Left hindlimb (tissue), 1 donor: ENCODE measurements at places on chromosomes 4 and X.

GRCh38 chr4:2254665-2255500 lies 7.0 kb downstream of the MXD4 start:
- no peak for DNase-seq

DNA sequence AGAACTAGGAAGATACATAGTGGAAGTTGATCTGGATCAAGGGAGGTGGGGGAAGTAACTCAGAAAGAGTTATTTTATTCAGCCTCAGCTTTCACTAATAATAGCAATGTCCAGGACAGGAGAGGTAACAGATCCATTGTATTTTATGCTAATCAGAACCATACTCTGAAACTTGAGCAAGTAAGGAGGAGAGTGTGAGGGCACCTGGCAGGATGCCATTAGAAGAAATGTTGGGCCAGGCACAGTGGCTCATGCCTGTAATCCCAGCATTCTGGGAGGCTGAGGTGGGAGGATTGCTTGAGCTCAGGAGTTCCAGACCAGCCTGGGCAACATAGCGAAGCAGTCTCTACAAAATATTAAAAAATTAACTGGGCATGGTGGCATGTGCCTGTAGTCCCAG lies 16.3 kb downstream of the GPR34 start:
- DNase-seq, result no peak

DNA sequence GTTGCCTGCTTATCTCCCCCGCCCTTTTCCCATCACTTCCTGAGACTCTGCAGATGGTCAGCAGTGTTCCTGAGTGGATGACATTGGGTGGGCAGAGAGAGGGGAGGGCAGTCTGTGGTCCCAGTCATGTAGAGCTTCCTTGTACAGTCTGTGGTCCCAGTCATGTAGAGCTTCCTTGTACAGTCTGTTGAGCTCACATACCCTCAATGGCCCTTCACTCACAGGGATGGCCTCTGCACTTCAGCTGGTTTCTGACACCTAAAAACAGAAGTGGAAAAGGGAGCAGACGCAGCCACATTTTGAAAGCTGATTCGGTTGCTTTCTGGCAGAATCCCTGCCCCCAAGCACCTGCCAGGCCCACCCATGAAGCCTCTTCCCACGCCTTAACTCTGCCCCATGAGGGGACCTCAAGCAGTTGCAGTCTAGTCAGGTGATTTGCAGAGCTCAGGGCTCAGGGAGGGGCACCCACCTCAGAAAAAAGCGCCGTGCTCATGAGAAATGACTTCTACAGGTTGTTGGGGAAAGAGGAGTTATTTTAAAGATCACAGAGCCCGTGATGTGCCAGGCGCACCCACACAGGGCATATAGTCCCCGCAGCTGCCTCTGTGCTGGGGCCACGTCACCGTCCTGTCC lies 3.6 kb upstream of the TMEM271 start:
- DNase-seq, result no peak

DNA sequence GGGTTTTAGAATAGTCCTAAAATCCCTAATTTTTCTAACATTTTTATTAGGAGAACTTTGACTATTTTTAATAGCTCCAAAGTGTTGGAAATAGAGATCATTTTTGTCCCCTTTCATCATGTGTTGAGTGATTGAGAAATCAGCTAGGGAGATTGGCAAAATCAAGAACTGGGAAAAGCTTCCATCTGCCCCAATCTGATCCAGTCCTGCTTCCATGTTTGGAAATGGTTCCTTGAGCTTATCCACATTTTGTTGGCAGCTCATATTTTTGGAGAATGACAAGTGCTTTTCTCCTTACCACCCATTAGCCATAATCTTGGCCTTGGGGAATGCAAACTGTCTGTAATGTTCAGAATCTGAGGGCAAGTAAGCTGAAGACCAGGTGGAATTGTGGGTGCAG lies 73.9 kb downstream of the SYNPO2 start:
- no peak for DNase-seq

GRCh38 chr4:8938623-8939022 lies 67.0 kb upstream of the HMX1 start:
- DNase-seq, result no peak

GRCh38 chr4:113057891-113058290 lies 8.4 kb downstream of the ANK2 start:
- no peak for DNase-seq

GRCh38 chr4:115128037-115128436 lies 14.6 kb upstream of the NDST4 start:
- no peak for DNase-seq

DNA sequence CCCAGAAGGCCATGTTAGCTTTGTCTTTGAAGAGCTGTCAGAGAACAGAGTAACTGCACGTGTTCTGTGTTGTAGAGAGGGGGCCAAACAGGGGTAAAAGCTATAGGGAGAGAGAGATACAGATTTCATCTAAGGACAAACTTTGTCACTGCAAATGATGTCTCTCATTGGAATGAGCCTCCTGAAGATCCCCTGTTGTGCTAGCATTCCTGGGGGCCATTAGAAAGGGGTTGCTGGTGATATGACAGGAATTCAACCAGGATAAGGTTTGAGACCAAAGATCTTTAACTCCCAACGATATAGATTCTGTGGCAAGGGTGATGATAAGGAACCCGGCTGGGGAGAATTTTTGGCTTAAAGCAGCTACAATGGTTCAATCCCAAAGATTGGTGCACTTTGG lies 16.8 kb downstream of the MID1 start:
- DNase-seq, result no peak

- no peak for DNase-seq
Observed at GRCh38 chr4:185591679-185592141, 56.4 kb upstream of the PDLIM3 start.

- DNase-seq, result no peak
Observed at GRCh38 chr4:179478608-179479007, 2036.4 kb upstream of the AGA start.

DNA sequence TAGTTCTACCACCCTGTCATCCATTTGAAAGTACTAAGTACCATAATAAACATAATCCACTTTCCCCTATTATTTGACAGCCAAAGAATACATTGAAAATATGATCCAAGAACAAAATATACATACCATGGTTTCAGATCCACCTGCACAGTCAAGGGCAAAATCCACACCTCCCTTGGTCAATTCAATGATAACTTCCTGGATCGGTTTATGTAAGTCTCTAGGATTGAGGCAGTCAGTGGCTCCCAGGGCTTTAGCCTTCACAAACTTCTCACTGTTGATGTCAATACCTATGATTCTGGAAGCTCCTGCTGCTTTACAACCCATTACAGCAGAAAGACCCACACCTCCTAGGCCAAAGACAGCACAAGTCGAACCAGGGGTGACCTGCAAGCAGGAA lies 12.7 kb downstream of the ADH4 start:
- no peak for DNase-seq

DNA sequence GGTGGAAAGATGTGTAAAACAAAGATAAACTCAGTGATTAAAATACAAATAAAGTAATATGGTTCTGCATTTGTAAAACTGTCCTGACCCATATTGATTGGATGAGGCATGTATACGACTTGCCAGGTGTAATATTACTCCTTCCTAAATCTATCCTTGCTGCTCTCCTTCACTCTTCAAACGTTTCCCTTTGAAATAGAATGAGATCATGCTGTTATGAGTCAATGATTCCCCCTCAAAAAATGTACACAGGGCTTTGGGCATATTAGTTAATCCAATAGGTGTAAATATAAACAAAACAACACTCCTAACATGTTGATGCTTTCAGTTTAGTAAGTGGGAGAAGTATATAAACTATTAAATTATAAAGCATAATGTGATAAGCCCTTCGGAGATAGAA lies 117.4 kb upstream of the GPM6A start:
- DNase-seq, result no peak

GRCh38 chr4:53021754-53022512 lies 159.8 kb downstream of the RASL11B start:
- DNase-seq, result no peak

GRCh38 chrX:25226151-25226550 lies 210.4 kb upstream of the ARX start:
- DNase-seq, result no peak

- DNase-seq, result no peak
Observed at GRCh38 chr4:183200453-183200852, 101.4 kb downstream of the WWC2 start.

GRCh38 chr4:132792310-132792709 lies 356.8 kb upstream of the PCDH10 start:
- no peak for DNase-seq

DNA sequence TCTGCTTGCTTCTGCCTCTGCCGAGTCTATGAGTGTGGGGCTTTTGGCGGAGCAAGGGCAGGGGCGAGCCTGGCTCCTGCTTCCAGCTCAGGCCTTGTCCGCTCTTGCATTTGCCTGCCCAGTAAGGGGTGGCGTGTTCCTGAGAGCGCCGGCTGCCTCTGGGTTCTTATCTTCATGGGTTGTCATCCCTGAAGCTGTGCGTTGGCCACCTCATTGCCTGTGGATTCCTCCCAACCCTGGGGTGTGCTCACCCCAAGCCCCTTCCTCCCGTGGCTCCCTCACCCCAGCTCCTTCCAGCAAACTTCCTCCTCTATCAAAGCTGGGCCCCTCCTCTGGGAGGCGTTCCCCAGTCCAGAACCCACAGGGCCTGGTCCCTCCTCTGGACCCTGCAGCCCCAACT lies 17.5 kb downstream of the SH3BP2 start:
- DNase-seq, result no peak

- DNase-seq, result no peak
Observed at GRCh38 chr4:6681191-6681590, 12.5 kb upstream of the S100P start.

DNA sequence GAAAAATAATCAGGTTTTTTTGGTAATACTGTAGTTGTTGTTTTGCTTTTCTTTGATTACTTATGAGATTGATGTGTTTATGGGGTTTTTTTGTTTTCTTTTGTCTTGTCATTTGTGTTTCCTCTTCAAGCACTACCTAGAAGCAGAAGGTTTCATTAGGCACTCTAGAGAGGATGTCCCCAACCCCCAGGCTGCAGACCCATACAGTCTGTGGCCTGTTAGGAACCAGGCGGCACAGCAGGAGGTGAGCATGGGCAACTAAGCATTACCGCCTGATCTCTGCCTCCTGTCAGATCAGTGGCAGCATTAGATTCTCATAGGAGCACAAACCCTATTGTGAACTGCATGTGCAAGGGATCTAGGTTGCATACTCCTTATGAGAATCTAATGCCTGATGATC lies 22.9 kb upstream of the NOCT start:
- DNase-seq, result no peak

DNA sequence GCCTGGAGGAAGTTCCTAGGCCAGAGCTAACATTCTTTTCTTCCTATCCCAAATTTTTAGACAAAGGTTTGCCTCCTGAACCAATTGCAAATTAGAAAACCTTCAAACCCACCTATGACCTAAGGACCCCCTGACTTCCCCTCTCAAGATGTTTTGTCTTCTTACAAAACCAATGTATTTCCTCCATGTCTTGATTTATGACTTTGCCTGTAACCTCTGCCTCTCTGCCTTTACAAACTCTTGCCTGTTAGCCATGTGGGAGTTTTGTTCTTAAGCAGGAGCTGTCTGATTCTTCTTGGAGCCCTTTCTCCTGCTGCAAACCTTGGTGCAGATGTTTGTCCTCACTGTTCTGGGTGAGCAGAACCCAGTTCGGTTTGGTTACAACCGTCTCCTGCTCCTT lies 222.3 kb upstream of the BOD1L1 start:
- no peak for DNase-seq

DNA sequence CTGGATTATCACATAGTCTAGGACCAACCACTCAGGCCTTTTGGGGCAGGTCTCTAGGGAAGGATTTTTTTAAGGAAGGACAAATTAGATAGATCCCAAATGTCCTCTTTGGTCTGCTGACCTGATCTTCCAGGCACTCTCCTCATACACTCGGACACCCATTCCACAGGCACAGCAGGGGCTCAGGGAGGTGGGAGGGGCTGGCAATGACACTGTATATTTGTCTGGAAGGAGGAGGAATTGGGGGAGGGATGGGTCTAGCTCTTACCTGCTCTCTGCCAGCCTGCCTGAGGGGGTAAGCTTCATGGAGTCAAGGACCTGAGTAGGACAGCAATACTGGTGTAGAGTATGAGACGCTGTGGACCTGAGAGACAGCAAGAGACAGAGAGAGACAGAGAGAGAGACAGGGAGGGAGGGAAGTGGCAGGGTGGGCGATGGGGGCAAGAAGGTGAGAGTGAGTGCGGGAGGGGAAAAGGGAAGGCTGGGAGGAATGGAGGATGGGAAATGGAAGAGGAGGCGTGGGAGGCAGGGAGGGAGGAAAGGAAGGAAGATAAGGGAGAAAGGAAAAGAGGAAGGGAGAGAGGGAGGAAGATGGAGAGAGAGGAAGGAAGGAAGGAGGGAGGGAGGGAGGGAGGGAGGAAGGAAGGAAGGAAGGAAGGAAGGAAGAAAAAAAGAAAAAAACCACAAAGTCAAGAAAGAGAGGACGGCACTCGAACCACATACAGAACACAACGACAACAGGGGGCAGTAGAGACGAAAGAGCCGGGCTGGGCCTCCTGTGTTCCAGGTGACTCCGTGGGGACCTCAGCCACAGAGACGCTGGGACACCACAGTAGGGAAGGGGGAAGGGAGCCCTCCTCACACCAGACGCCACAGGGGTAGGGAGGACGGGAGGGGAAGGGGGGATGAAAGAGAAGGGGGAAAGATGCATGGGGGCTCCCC lies 1.8 kb downstream of the IQSEC2 start:
- no peak for DNase-seq

- DNase-seq, result no peak
Observed at GRCh38 chrX:153674219-153674851, 722 bp upstream of the PNCK start.

DNA sequence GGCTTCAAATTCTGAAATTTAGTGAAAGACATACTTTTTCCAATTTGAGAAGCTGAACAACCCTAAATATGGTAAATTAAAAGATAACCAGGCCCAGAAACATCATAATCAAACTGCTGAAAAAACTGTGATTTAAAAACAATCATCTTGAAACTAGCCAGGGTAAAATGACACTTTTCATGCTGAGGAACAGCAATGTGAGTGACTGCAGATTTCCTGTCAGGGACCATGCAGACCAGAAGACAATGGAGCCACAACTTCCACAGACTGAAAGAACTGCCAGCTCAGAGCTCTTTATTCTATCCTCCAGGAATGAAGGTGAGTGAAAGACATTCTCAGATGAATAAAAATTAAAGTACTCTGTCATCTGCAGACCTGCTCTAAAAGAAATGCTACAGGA lies 73.3 kb downstream of the NAT8L start:
- DNase-seq, result no peak

GRCh38 chr4:163493643-163494359 lies 689 bp upstream of the TMA16 start:
- DNase-seq, result no peak
